ENCODE measurements at places on chromosomes 5 and 9.

- DNase-seq = peak; percentile 37
Observed at GRCh38 chr9:132769906-132770769, 99.9 kb downstream of the GTF3C4 start.

GRCh38 chr9:129500161-129500862 lies 120.6 kb downstream of the C9orf50 start:
- DNase-seq = no peak

DNA sequence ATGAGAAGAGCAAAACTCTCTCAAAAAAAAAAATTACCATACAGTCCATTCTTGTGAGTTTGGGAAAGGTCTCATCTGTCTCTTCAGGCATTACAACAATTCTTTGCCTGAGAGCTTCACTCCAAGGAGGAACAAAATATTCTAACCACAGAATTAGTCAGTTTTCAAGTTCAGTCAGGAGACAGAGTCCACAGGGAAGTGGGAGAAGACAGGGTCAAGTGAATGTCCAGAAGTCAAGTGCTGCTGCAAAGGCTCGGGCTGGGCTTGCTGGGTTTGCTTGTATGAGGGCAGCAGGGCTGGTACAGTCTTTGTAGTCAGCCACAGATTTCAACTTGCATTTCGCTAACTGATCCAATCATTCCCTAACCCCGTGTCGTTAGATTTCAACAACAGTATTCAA lies 17.6 kb upstream of the HEXB start:
- no peak for DNase-seq

GRCh38 chr5:128254789-128255188 lies 171.2 kb downstream of the SLC12A2 start:
- DNase-seq = no peak

DNA sequence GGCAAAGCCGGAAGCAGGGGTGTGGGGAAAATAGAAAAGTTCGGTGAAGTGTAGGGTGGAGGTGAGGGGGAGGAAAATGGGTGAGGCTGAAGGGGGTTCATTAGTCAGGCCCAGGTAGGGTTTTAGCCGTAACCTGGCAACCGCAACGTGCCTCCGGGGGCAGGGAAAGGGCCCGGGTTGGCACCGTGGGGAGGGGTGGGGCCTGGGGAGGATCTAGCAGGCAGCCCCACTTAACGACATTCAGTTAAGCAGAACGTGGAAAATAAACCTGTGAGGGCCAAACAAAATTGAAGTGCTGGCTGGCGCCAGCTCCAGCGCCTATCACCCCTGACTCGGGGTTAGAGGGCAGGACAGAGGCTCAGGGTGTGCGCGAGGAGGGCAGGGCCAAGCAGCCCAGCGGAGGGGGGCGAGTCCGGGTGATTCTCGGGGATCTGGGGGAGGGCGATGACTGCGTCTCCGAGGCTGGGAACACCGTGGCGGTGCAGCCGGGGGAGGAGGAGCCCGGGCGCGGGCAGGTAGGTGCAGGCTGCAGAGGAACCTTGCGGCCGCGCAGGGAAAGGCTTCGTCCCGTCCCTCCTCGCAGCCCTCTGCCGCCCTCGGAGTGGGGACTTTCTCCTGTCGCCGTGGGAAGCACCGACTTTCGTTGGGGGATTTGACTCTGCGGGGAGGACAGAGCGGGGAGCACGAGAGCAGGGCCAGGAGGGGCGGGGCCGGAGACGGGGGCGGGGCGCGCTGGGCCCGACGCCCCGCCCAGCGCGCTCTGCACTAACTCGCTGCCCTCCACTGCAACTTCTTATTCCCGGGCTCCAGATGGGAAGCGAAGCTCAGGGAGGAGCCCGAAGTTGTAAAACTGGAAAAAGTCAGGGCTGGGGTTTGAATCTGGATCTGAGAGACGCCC lies 5.1 kb downstream of the RGS14 start:
- peak; percentile 30 for DNase-seq

DNA sequence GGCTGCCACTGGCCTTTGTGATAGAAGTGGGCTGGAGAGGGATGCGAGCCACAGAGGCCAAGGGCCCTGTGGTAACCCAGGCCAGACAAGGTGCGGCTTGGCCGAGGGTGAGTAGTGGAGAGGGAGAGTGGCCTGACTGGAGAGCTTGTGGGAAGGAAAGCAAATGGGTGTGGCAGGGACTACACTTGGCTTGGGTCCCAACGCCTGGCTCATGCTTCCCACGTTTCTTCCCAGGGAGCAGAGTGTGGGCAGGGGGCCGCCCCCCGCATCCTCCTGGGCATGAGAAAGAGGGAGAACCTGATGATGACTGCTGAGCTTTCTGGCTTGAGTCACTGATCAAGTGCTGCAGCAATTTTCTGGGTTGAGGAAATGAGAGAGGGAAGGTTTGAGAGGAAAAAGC lies 95.7 kb downstream of the ANKH start:
- DNase-seq = no peak

DNA sequence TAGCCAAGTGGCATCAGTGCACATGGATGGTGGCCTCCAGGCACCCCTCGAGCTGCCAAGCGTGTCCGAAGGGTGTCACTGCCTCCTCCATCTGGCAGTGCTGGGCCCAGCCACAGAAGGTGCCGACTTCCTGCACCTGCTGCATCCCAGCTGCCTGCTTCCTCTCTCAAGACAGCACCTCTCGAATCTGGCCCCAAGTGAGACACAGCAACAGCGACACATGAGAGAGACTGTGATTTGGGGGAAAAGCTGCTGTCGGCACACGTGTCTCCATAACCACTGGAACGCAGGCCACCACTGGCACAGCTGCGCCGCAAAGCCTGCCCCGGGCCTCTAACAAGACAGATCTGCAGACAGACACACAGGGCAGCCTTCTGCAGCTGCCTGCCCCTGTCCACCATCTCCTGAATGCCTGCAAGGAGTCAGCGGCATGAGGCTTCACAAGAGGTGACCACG lies 8.8 kb downstream of the CLPTM1L start:
- DNase-seq = no peak

DNA sequence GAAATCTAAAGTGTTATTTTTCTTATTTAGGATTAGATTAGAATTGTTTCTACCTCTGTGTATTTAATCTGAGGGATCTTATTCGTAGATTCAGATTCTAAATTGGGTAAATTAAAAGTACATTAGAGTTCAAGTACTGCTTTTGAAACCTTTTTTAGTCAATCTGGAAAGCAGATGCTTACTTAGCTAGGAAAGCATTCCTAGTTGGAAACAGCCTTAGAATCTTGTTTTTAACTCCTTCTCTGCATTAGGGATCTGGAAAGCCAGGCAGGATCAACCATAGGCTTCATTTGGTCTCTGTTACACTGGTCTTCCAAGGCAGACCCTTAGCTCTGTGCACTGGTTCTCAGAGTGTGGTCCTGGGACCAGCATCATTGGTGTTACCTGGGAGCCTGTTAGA lies 247.4 kb downstream of the NR3C1 start:
- no peak for DNase-seq

DNA sequence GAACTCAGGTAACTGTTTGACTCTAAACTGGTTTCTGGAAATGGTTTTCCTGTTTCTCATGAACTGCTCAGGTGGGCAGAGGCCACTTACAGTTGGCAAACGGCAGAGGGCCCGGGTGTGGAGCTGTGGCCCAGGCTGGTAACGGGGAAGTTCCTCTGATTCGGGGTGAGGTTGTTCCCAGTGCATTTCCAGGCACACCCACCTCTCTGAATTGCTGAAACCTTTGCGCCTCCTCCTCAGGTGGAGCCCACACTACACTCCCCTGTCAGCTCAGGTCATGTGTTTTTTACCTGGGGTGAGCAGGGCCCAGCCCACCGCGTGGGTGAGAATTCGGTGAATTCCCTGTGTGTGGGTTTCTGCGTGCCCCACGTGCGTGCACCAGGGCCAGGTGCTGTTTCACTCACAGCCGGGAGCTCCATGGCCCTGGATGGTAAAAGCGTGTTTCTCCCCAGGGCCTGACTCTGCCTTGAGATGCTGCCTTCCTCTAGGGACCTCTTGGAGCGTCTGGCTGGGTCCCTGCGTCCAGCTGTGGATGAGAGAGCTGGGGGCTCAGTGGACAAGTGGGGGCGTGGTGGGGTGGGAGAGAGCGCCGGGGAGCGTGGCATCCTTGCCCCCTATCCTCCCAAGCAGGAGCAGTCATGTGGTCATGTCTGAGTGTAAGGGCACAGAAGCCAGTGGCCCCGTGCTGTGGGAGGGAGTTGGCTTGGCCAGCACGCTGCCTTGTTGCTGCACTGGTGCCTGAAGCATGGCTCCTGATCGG lies 33.5 kb upstream of the LPCAT1 start:
- no peak for DNase-seq

DNA sequence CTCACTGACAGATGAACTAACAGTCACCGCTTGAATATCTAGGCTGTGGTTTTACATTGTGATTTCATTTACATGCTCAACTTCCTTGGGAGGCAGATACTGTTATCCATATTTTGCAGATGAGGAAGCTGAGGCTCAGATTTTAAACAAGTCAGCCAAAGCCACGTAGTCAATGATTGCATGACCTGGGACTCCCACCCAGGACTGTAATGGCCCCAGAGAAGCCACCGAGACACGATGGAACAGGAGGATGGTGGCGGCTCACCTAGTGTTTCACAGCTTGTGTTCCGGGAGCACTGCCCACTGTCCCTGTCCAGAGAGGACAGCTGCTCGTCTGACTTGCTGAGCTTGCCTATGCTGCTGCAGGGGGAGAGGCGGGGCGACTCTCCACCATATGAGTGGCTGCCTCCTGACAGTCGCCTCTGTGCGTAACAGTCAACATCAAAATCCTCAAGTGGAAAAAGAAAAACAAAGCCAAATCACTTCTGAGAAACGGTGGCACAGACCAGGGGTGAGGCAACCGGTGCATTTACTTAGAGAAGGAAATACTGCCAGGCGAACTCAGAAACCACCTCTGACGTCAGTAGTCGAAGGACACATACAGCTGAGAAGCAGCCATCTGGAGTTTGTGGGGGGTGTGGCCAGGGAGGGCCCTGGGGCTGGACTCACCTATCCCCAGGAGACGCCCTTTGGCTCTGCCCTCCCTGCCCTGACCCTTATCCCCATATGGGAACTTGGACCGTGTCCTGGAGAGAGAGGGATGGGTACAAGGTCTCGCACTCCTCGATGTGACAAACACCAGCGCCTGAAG lies 82.5 kb downstream of the PRRT1B start:
- no peak for DNase-seq

Measured in SW 1271 (cell line).